ENCODE measurements at places on chromosomes 4 and X.

- no peak for DNase-seq
Measured at GRCh38 chrX:153966283-153966688, 5.3 kb downstream of the HCFC1 start.

DNA sequence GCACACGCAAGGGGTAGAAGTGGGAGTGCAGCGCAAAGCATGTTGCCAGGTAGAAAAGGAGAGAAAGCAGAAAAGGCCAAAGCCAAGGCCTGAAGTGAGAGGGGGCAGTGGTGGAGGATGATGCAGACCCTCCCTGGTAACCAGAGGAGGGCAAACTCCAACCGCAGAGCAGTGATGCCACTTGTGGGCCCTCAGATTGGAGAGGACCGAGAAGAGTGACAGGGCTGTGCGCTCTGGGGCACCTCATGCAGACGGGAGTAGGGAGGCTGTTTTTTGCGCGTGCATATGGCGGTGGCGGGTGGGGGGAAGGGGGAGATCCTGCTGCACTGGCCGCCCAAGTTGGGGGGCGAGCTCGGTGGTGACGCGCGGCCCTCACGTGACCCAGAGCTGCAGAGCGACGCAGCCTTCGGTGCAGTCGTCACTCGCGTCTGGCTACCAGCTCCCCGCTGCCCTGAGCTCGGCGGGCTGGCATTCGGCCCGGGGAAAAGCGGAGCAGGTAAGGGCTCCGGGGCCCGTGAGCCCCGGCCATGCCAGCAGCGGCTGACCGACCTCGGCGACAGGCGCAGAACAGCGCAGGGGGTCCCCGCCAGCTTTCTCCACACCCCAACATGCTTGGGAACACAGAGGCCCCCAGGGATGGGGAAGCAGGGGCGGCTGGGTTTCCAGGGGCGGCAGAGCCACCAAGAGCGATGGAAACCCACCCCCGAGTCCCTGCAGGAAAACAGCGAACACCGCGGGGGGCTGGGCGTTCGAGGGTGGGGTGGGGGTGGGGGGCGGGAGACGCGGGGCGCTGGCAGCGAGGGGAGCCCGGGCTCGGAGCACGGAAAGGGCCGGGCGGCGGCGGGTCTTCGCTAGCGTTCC lies at the start of gene BEX3:
BEX3 (plus strand) TSS at position 421 of the 861 bp plus-strand sequence. CDS start 984 bp downstream, outside the sequence.
- DNase-seq = no peak

GRCh38 chr4:83431200-83431599 lies 24.4 kb downstream of the HELQ start:
- no peak for DNase-seq

- DNase-seq = no peak
Measured at GRCh38 chr4:94407846-94408245, 43.9 kb upstream of the PDLIM5 start.

DNA sequence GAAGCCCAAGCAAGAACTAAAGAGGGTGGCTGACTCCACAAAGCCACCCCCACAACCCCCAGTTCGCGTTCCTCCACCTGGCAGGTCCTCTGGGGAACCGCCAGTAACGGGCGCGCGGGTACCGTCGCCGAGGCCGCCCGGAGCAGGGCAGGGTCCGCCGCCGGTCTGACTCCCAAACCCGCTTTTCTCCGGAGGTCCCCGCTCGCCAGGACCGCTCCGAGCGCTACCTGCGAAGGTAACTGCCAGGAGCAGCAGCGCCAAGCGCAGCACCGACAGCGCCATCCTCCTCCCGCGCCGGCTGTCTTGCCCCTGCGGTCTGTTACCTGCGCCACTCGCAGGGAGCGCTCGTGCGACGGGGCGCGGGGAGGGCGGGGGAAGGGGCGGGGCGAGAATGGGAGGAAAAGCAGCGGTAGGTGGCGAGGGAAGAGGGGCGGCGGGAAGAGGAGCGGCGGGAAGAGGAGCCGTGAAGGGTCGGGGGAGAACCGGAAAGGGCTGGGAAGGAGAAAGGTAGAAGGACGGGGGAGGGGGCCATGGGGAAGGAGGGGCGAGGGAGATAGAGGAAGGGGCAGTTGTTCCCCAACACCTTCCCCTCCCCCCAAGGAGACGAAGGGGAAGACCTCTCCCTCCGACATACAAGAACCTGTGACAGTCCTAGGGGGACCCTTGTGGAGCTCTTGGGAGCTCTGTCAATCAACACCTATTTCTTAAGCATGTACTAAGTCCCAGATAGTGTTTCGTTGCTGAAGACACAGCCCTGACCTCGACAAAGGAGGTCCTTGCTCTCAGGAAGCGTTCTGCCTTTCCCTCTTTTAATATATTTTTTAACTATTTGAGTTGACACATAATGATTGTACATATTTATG lies at the start of gene SPINK2:
SPINK2 (minus strand) TSS at position 321 of the 863 bp plus-strand sequence; CDS start at position 282, 39 bp downstream.
- no peak for DNase-seq

DNA sequence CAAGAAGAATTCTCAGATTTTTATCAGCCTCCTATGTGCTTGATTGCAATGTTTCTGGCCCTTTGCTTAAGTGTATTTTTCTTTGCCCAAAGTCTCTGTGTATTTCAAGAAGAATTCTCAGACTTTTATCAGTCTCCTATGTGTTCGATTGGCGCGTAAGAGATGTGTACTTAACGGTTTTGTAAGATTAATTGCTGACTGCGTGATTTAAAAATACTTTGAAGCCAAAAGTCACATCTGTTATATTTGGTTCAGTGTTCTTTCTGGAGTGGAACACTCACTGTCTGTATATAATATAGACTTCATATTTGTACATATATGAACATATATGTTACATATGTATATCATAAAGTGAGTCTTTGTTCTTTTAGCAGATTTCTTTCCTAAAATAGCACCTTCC lies 11.4 kb downstream of the SCML1 start:
- DNase-seq = no peak

Measured in kidney glomerular epithelial cell (primary cell).